ENCODE measurements at places on chromosomes 4 and X. TPM values are rescaled to one million over a fixed set of nuclear protein-coding genes. Genes with fewer than 3 reads are reported as not detected.

- DNase-seq: no peak
Observed at GRCh38 chr4:31124008-31124585, 403.9 kb downstream of the PCDH7 start.

The ZNF157 gene
- not detected for total RNA-seq

- DNase-seq: no peak
Observed at GRCh38 chr4:37881811-37882210, 9.1 kb upstream of the TBC1D1 start.

GRCh38 chr4:1802151-1802715 is 9.1 kb downstream of the FGFR3 start:
- DNase-seq: no peak

The CENPVL2 gene
- not detected for total RNA-seq

DNA sequence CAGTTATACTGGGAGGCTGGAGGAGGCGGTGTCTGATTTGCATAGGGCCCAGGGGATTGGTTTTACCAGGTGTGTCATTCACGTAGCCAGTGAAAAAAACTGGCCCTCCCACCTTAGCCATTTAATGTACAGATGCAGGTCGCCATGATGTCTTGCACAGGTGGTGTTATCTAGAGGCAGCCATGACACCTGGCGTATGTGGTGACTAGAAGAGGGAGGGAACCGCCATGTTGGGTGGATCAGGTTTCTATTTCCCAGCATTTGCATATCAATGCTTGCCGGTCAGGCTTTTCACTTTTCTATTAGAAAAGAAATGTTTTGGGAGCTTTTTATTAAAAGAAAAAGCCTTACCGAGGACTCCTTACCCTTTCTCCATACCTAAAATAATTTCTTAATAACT is 523.4 kb downstream of the ADGRL3 start:
- no peak for DNase-seq

DNA sequence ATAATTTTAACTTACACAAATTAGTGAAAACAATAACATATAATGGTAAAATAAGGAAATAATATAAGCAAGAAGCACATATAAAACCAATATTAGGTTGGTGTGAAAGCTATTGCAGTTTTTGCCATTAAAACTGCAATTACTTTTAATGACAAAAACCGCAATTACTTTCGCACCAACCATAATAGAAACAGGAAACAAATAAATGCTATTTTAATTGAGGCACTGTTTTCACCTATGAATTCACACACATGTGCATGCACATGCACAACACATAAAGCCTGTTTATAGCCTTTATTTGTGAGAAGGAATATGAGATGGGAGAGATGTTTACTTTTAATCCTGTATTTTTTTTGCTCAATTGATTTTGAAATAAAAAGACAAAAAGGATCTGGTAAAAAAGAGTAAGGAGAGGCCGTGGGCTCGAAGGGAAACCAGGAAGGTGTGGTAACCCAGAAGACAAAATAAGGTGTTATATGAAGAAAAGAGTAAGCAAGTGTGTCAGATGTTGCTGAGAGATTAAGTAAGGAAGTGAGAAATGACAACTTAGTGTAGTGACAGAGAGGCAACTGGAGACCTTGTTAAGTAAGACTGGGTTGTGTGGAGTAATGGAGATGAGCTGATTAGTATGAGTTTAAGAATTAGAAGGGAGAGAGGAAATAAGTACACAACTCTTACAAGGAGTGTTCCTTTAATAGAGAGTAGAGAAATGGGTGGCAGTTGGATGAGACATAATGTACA is 69.0 kb downstream of the KLHL13 start:
- no peak for DNase-seq

DNA sequence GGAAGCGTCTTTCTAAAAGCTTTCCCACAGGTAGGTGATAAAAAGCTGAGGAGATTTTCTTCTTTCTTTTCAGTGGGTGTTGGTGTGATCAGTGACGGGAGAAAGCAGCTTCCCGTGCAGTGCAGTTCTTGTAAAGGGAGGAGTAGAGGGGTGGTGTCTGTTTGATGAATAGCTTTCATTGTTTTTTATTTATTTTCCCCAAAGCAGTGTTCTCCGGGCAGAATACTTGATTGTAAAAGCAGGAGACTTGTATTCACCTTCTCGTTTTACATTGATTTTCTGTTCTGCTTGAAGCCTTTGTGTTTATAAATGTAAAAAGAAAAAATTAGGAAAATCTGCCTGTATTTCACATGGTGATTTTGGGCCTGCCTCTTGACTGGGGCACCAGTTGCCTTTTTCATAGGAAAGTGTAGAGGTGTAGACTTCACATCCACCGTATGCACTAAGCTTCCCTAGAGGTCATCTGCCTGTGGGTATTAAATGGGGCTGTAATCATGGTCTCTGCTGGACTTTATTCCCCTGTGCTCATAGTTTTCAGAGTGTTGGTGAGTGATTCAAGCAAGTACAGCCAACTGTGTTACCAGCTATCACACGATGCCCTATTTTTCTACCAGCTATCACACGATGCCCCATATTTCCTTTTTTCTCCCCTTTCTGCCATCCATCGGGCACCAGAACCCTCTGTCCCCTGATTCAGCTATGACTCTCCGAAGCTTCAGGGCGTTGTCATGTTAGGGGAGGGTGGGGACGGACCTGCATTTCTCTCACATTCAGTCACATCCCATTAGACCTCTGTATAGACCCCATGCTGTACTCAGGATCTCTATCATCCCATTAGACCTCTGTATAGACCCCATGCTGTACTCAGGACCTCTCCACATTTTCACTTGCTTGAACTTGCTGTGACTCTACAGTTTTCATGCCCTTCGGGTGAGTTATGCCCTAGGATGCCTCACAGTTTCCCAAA is 526.5 kb downstream of the TRIML1 start:
- DNase-seq: peak; percentile 10

The GPR78 gene
- not detected for total RNA-seq

GRCh38 chrX:134688839-134689238 is 30.6 kb upstream of the PLAC1 start:
- peak; percentile 91 for DNase-seq

DNA sequence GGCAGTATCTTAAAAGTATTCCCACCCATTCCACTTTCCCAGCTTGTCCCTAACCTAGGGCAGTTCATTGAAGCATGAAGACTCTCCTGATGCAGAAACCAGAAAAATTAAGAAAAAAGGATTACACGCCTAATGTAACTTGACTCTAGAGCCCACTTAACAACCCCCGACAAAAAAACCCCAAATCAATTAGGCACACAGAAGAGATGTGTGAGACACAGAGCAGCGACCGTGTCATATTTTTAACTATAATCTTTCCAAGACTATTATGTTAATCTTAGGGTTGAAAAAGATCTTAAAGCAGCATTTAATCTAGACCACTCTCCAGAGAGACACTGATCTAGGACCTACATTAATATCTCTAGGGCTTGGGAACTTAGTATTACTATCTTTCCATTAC is 1.3 kb downstream of the YTHDC1 start:
- DNase-seq: no peak

The BEX3 gene
- total RNA-seq: 198 TPM

The DCAF8L2 gene
- not detected for total RNA-seq

DNA sequence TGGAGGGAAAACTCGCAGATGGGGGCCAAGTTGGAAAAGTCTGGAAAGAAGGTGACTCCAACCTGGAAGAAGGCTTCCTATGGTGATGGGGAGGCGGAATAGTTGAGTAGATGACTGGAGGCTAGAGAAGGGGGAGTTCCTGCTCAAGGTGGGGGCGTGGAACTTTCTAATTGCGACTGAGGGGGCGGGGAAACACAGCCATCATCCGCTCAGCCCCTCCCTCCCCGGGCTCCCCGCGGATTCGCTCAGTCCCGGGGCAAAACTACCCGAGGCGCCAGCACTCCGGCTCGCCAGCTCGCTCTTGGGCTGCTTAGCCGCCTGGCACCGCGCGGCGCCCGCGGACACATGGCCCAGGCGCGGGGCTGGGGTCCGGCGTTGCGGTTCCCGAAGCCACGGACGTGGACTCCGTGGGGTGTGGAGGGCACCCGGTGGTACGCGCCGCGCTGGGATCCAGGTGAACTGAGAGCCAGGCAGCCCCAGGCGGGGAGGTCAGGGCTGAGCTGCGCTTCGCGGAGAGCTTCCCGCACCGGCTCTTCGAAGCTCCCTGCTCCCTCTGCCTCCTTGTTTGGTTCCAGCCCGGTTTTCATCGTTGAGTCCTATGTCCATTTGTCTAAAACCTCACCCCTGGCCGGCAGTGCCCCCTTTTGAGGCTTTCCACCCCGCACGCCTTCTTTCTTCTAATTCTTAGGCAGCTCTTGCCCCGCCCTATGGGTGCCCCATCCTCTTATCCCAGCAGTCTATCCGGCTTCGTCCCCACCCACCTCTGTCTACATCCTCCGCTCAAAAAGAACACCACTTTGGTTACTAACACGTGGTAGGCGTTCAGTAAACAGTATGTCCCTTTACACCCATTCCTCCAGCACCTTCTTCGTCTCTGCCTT is 38.9 kb downstream of the STARD8 start:
- no peak for DNase-seq

The SSX4B gene
- total RNA-seq: not detected

DNA sequence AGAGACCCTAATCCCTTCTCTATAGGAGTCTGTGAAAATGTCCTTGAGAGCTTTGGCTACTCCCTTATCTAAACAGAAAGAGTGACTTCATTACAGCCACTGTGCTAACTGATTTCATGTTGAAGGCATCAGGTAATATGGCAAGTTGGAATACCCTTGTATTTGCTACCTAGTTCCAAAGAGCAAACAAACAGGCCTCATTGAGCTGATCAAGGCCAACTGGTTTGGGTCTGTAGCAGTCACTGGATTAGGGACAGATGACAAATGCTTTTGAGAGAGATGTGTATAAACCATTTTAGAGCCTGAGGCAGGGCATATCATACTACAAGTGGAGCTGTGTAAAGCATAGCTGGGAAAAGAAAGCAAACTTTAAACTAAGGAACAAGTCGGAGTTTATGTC is 22.9 kb upstream of the PDLIM5 start:
- DNase-seq: no peak

- no peak for DNase-seq
Observed at GRCh38 chrX:154515090-154515965, 704 bp downstream of the FAM3A start.

The HDX gene
- total RNA-seq: 3.8 TPM

- DNase-seq: peak; percentile 58
Observed at GRCh38 chrX:115058276-115058675, 40.9 kb upstream of the IL13RA2 start.

GRCh38 chrX:41881166-41881565 is 42.2 kb downstream of the CASK start:
- no peak for DNase-seq

The UGT2B17 gene
- not detected for total RNA-seq

DNA sequence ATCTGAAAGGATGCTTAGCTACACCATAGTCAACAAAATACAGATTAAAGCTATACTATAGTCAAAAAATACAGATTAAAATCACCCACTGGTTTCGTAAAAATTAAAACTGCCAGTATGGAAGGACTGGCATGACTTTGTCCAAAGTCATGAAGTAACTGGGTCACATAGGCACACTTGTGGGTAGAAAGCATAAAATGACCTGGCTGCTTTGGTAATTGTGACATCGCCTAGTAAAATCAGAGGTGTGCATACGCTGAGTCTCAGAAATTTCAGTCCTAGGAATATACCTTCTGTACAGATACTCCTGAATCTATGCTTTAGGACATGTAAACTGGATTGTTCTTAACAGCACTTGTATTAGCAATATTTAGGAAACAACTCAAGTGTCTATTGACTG is 28.1 kb downstream of the CLNK start:
- no peak for DNase-seq

DNA sequence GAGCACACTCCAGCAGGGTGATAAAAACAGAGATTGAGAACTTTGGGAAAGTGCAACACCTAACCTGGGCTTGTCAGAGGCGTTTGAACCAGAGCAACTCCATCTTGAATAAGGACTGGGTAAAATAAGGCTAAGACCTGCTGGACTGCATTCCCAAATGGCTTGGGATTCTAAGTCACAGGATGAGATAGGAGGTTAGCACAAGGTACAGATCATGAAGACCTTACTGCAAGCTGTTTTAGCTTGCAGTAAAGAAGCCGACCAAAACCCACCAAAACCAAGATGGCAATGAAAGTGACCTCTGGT is 43.9 kb downstream of the SCFD2 start:
- no peak for DNase-seq

Data from HT1080 (cell line).